ENCODE measurements at places on chromosomes 5 and 9.

DNA sequence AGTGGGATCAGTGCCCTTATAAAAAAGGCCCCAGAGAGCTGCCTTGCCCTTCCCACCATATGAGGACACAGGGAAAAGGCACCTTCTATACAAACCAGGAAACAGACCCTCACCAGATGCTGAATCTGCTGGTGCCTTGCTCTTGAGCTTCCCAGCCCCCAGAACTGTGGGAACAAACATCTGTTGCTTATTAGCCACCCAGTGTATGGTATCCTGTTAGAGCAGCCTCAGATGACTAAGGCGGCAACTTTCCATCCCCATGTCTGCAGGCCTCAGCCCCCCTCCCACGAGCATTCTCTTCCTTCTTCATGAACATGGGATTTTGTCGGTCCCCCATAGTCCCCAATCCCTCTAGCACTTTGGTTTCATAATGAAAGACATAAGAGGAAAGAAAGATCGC lies 202.5 kb upstream of the GAS1 start:
- no peak for DNase-seq

DNA sequence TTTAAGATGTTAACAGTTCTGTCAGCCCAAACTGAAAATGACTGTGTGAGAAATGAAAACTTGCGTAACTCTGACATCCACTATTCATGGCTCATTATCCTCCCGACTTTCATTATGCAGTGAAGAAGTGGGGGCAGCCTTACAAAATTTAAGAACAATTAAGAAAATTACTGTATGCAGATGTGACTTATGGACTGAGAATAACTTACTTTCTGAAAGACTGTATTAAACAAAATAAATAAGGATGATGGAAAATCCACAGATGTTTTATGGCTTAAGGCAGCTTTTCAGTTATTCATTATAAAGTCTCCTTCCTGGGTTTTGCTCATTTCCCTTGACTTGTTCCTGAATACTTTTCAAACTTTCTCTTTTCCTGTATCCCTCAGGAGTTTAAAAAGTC lies 55.2 kb downstream of the GRIN3A start:
- no peak for DNase-seq

DNA sequence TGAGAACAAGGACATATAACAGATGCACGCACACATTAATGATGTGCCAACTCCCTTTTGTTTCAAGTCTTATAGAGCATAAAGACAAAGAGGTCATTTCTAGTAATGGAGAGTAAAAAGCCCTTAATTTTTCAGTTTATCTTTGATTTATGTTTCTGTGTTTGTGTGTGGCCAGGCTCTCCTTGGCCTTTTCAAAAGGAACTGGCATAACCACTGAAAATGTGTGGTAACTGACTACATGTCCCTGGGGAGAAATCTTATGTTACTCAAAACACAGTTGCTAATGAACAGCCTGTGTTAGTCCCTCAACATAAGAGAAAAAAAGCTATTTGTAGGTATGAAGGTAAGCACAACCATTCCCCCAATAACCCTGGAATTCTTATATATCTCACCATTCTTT lies 47.6 kb upstream of the SHOC1 start:
- DNase-seq: no peak

GRCh38 chr5:154771383-154771901 lies 16.3 kb downstream of the LARP1 start:
- no peak for DNase-seq

DNA sequence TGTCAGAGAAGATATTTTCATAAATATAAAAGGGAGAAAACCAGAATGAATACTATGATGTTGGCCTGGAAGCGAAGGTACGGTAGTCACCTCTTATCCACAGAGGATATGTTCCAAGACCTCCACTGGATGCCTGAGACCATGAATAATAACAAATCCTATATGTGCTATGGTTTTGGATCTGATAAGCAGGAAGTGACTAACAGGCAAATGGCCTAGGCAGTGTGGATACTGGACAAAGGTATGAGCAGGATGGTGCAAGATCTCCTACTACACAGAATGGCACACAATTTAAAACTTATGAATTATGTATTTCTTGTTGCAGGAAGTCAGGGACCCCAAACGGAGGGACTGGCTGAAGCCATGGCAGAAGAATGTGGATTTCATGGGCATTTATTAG lies 48.2 kb downstream of the ADAMTS12 start:
- DNase-seq: no peak

DNA sequence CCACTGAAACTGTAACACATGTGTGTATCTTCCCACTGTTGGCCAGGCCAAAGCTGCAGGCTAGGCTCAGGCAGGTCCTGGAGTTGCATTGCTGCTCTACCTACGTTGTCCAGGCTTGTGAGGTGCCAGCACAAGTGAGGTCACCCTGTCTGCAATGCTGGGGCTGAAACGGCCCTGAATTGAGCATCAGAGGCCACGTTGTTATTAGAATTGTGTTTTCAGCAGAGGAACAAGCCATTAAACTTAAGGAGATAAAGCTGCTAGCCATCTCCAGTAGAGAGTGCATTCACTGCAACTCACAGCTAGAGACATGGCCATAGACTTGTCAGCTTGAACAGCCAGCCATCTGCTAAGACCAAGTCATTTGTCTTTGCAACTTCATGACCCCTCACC lies 191.8 kb downstream of the SEMA6A start:
- DNase-seq: no peak

GRCh38 chr5:54361691-54362411 lies 51.5 kb upstream of the ARL15 start:
- DNase-seq: no peak

GRCh38 chr5:143354025-143354424 lies 49.5 kb downstream of the NR3C1 start:
- no peak for DNase-seq

DNA sequence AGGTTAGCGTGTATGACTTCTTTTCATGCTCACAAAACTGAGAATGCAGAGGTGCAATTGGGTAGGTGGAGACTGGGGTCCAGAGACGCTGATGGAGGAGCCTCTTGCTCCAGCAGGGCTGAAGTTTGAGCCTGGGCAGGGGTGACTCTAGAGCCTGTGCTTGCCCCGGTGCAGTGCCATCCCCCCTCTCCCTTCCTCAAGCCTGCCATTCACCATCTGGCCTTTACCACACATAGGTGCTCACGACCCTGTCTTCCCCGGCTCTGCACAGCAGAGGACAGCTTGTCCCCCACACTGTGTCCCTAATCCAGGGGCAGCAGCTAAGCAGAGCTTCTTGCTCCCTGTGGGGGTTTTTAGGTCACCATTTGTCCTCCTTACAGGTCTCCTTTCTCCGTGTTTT lies 86.5 kb downstream of the DAP start:
- DNase-seq: no peak

- DNase-seq: no peak
Measured at GRCh38 chr9:114678795-114679194, 3.2 kb downstream of the TEX48 start.

GRCh38 chr9:12441506-12441905 lies 251.7 kb upstream of the TYRP1 start:
- DNase-seq: no peak

DNA sequence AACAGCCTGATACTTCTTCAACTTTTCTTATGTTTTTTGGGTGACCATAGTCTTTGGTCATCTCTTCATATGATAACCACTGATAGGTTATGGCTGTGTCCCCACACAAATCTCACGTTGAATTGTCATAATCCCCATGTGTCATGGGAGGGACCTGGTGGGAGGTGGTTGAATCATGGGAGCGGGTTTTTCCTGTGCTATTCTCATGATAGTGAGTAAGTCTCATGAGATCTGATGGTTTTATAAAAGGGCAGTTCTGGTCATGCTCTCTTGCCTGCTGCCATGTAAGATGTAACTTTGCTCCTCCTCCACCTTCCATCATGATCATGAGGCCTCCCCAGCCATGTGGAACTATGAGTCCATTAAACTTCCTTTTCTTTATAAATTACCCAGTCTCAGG lies 8.7 kb downstream of the RHOBTB3 start:
- DNase-seq: no peak

- DNase-seq: no peak
Measured at GRCh38 chr9:110908894-110909293, 129.4 kb downstream of the LPAR1 start.

DNA sequence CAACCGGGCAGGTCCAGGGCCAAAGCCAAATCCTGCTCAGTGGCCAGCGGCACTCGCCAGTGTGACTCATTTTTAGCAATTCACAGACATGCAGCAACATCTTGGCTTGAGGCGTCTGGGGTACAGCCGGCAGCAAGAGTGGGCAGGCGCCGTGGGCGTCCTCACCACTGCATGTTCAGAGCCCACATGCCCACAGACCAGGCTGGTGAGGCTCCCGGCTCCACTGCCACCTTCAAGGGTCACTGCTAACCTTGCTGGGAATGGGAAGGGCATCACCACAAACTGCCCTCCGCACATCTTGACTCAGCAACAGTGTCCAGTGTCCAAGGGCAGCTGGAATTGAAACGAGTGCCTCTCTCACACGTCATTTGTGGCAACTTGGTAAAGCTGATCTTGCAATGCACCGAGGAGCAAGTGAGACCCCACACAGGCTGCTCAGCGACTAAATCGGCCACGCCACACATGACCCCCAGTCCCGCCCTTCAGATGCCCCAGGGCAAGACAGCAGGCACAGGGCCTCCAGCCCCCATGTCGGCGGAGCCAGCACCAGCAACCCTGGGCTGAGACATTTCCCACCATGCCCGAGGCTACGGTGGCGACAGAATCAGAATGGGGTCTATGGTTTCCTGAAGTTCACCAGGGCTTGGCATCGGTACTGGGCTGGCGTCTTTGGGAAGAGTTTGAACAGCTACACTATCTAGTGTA lies 140.3 kb downstream of the ROR2 start:
- DNase-seq: peak; percentile 16

DNA sequence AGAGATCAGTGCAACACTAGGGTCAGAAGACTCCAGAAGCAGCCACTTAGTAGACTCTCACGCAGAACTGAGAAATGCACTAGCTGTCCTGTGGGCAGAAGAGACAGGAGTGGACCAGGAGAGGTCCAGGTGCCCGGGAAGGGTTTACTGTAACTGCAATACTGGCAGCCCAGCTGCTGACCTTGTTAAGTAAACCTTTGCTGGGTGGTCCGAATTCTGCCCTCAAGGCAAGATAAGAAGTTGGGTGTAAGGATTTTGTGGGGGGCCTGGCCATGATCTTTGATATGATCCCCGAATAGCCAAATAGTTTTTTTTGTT lies 91.3 kb downstream of the PDE6A start:
- DNase-seq: no peak

DNA sequence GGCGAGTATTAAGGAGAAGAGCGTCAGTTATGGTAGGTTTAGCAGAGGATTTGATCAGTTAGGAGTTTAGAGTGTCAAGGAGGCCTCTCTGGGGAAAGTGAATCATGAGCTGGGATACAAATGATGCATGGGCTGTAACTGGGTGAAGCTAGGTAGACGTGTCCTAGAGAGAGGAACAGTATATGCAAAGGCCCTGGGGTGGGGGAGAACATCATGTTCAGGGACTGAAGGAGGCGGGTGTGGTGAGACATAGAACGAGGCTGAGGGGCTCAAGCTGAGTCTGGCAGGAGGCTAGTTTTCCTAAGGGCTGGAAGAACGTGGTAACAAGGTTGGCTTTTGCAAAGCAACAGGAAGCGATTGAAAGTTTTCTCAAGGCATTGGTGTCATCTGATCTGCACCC lies 10.5 kb downstream of the TMEM268 start:
- no peak for DNase-seq

DNA sequence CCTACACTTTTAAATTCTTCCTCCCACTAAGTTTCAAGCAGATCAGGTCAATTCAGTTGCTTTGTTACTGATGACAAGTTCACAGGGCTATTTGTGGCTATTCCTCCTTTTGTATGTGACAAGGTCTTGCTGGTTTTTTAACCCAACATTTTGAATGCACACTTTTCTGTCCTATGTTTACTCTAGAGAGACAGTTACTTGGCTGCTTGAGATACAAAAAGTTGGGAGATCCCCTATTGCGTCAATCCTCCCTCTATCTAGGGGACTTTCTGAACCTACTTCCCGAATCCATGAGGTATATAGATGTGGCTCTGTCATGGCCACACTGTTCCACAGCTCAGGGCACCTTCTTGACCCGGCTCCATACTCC lies 386.7 kb downstream of the NTRK2 start:
- DNase-seq: no peak

DNA sequence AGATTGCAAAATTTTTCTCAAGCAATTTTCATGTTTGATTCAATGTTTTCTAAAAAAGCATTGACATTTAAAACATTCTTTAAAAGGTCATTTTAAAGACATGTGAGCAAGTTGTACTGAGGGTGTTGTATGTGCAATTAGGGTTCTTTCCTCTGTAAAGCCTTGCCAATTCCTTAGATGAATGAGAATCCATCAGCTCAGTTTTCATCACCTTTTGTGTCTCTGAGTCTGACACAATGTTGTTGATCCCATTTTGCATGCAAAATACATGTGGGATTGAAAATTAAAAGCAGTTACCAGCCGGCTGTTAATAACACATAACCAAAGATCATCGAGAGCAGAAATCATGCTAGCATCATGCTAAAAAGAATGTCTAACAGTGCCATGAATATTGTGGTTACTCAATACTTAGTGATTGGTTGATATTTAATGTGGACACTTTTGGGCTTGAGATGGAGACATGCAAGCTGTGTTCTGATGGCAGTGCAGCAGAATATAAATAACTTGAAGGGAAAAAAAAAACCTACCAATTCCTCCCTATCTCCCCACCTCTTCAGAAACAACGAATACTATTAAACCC lies 57.7 kb downstream of the FGF10 start:
- DNase-seq: no peak

All from urothelium cell line (cell line).